ENCODE measurements at places on chromosomes 7 and 10.

DNA sequence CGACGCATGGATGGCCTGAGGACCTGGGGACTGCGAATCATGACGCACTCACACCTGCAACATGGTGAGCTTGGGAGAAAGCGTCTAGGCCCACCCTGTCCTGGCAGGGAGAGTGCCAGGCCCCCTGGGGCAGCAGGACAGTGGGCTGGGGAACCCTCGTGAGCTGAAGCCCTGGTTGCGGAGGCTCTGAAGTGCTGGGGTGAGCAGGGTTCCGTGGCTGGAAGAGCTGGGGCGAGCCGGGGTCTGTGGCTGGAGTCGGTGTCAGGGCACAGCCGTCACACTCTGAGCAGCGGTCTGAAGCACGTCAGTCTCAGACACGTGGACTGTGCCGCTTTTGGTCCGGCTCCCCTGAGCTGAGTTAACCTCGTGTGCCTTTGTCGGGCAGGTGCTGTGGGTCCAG, 4.7 kb downstream of the SUN1 start:
- DNase-seq = no peak

DNA sequence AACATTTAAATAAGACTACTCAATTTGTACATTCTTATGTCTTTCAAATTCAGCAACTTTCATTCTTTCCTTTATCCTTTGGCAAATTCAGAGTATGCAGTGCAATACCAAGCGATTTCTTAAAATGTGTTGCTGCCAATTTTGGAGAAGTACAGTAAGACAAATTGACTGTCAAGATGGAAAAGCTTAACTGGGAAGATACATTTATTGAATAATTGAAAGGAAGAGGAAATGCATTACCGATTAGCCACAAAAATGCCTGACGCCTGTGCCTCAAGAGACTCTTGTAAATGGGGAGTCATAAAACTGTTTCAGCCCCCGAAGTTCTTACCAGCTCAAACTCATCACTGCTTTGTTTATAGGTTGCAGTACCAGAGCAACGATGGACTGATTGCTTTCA, 373.3 kb upstream of the GALNT17 start:
- DNase-seq = no peak

- DNase-seq = no peak
Observed at GRCh38 chr7:4959306-4959705, 319 bp upstream of the MMD2 start.

- no peak for DNase-seq
Observed at GRCh38 chr10:85315657-85316056, 987.3 kb downstream of the CCSER2 start.

DNA sequence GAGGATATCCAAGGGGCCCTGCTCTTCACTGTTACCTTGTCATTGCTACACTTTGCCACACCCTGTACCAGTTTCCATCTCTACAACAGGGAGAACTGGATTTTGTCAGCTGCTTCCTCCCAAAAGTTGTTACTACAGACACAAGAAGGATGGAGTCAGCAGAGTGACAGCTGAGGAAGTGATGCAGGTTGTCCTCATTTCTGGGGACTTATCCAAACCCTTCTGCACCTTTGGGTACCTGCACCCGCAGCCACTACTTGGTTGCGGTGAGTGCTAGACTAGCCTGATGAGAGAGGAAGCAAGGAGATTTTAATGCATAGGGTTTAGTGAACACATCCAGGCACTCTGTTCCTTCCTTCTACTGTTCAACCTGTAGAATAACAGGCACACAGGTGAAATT, 281.0 kb downstream of the RPS24 start:
- no peak for DNase-seq

DNA sequence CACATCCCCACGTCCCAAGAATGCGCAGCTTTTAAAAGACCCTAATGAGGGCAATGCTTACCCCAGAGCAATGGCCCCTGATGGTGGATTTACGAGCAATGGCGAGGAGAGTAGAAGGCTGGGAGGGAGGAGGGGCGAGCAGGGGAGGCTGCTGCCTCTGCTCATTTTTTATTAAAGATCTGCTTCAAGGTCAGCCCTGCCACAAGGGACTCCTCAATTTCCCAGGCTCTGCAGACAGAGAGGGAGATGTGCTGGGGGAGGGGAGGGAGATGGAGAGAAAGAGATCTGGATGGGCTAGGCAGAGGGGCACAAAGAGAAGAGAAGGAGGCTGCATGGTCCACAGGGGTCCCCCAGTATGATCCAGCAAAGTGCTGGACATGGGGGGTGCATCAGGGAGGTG, 7.8 kb upstream of the SRRM3 start:
- DNase-seq = no peak

GRCh38 chr7:125355899-125356298, 426.3 kb upstream of the POT1 start:
- DNase-seq = no peak

- no peak for DNase-seq
Observed at GRCh38 chr7:113094517-113095249, 8.1 kb upstream of the GPR85 start.

GRCh38 chr10:118662228-118663035, 67.0 kb upstream of the PRLHR start:
- no peak for DNase-seq

DNA sequence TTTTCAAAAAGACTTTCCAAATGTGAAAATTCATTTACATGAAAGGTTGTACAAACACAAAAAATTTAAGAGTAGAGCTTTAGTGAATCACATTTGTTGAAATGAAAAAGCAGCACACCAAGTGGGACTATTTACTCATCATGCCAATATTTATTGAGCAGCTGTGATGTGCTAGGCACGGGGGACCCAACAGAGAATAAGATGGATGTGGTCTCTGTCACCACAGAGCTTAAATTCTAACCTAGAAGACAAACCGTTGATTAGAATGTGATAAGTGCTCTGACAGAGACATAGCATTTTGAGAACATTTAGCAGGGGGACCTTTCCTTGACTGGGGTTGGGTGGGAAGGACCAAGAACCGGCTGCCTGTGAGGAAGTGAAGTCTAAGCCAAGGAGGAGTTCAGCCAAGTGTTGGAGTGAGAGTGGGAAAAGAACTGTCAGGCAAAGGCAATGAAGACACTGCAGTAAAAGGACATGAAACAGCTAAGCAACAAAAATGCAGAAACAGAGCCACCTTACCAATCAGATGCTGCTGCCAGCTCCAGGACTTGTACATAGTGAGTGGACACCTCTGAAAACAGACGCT, 19.1 kb downstream of the ADAM12 start:
- no peak for DNase-seq

DNA sequence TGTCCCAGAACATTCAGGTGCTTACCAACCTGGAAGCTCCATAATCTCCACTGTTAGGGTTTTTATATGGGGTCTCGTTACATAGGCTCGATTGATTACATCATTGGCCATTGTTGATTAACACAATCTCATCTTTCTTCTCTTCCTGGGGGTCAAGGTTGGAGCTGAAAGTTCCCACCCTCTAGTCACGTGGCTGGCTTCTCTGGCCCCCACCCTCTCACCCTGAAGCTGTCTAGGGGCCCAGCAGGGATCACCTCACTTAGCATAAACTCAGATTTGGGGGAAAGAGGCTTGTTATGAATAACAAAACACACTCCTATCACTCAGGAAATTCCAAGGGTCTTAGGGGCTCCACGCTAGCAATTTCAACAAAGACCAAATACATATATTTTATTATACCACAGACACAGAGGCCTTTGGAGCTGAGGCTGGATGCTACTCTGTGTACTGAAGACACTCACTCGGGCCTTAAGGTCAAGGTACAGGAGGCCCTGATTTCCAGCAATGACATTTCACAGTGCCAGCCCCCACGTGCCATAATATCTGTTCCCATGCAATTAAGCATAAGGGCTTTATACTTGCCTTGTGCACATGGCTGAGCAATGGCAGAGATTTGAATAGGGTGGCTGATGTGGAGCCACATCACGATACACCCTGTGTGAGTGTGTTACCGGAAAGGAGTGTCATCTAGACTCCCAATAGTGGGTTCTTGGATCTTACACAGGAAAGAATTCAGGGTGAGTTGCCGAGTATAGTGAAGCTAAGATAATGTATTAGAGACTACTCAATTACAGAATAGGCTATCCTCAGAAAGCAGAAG, 108.2 kb downstream of the COL26A1 start:
- no peak for DNase-seq
